MG63 (cell line): ENCODE measurements at places on chromosomes 1 and 21.

GRCh38 chr1:96837781-96838216 is 116.2 kb downstream of the PTBP2 start:
- no peak for DNase-seq

DNA sequence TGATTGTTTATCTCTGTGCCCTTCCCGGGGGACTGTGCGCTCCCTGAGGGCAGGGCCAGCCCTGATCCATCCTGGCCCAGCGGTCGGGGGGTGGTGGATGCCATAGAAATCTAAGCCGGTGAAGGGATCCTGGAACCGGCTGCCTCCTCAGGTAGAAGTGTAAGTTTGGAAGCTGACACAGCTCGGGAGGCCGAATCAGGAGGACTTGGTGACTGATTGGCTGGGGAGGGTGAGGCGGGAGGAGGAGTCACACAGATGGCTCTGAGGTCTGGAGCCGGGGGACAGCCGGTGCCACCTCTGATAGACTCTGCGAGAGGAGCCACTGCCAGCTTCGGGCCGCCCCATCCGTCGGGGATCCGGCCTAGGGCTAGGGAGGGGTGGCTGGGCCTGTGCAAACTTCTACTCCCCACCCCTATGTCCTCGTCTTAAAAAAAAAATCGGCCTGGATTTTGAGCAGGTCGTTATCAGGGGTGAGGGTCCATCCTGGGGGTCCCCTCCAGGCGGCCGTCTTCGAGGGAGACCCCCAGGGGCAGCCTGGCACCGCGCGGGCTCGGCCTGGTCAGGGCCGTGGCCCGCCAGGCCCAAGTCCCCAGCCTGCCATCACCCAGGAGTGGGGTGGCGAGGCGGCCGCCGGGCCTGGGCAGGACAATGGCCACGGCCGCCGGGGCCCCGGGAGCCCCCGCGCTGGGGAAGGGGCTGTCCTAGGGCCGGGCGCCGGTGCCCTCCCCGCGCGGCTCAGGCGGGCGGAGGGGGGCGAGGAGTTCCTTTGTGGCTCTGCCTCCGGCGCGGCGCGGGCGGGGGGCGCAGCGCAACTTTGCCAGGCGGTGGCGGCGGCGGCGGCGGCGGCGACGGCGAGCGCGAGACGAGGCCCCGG is 708 bp upstream of the ZNF362 start:
- DNase-seq: no peak

GRCh38 chr1:201344206-201345080 is 33.0 kb downstream of the TNNT2 start:
- DNase-seq: no peak

- no peak for DNase-seq
Measured at GRCh38 chr21:25149022-25149421, 458.3 kb downstream of the MRPL39 start.

- DNase-seq: no peak
Measured at GRCh38 chr1:38690790-38691449, 168.7 kb downstream of the RRAGC start.

GRCh38 chr1:223765719-223766340 is 53.5 kb downstream of the CAPN2 start:
- no peak for DNase-seq

- no peak for DNase-seq
Measured at GRCh38 chr1:156772728-156773497, 5.6 kb downstream of the PRCC start.

GRCh38 chr21:42369821-42370220 is 3.5 kb upstream of the TFF1 start:
- no peak for DNase-seq

GRCh38 chr21:32795802-32796559 is 24.4 kb upstream of the PAXBP1 start:
- DNase-seq: no peak

DNA sequence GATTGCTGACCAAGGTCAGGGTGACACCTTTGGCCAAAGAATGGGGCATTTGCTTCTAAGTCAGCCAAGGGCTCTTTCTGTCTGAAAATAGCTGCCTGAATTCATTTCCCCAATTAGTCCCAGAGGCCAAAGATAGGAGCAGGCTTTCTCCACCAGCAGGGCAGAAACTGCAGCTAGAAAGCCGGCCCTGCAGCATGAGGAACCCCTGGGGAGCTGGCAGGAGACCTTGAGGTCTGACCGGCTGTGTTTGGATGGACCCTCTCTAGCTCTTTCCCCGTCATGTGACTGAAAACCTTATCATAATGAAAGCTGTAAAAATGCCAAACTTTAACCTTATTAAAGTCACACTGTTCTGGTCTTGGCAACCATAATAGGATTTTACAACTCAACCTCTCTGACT is 93.4 kb downstream of the CD58 start:
- DNase-seq: no peak

- DNase-seq: no peak
Measured at GRCh38 chr1:236280438-236281197, 1.1 kb downstream of the ERO1B start.

- DNase-seq: no peak
Measured at GRCh38 chr1:167429612-167430011, 88.7 kb downstream of the CD247 start.

GRCh38 chr1:217403026-217403720 is 227.7 kb downstream of the GPATCH2 start:
- no peak for DNase-seq

DNA sequence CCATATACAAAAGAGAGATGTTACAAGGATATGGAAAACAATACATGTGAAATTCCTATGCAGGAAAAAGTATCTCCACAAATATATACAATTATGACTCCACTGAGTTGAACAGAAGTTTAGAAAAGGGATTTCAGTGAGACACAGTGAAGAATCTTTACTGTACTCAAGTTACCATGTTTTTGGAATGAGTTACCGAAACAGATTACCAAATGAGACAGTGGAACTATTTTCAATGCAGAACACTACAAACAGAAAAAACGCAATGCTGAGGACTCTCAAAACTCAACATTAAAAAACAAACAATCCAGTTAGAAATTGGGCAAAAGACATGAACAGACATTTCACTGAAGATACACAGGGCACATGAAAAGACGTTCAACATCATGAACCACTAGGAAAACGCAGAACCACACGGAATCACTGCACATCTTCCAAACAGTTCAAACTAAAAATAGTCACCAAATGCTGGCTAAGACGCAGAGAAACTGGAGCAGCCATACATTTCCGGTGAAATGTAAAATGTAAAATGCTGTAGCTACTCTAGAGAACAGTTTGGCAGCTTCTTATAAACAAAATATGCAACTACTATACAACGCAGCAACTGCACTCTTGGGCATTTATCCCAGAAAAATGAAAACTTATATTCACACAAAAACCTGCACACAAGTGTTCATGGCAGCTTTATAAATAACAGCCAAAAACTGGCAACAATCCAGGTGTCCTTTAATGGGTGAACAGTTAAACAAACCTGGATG is 118.7 kb downstream of the UBR4 start:
- no peak for DNase-seq

GRCh38 chr1:34057347-34058130 is 107.5 kb downstream of the CSMD2 start:
- DNase-seq: no peak

GRCh38 chr21:44845418-44846223 is 27.8 kb upstream of the SUMO3 start:
- DNase-seq: peak; percentile 82

DNA sequence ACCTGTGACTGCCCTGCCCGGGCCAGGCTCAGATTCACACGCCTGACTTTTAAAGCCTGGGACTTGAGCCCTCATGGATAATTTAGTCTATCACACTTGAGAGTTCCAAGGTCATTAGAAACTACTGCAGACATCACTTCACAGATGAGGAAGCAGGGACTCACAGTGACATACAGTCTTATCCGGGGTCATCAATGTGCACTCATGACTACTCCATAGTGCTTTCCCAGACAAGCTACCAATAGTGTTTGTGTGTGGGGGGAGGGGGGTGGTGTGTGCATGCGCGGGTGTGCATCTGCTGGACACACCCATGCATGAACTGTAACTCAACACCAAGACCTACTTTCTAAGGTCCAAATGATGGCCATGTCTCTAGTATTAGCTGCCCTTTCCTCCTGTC is 16.1 kb upstream of the SLC5A9 start:
- no peak for DNase-seq

DNA sequence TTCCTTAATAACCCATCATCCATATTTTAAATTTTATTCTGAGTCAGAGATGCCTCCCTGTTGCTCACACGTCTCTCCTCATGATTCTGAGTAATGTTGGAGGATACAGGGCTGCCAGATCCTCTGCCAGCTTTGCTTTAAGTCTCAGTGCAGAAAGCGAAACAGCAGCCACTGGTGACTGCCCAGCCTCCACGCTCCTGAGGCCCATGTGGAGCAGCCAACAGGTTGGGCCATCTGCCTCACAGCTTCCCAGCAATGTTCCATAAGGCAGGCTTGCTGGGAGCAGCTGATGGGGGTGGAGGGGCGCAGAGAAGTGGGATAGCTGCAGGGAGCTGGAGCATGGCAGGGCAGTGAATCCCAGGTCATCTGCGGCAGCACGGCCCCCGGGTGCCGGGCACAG is 104.2 kb downstream of the IGSF21 start:
- peak; percentile 49 for DNase-seq

DNA sequence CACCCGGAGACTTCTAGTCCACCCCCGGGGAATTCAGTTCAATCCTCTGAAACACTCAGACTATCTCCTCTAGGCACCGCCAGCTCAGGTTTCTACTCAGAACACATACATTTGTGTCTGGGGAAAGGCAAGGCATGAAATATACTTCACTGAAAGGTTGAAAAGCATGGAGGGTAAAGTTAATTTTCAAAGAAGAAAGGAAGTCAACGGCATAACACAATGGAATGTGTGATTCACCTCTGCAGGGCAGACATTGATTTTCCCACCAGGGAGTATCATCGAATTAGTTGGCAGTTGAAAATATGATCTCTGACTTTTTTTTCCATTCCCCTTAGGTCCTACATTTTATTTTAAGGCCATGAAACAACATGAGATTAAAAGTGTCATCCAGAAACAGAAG is 669.4 kb downstream of the SMYD3 start:
- no peak for DNase-seq

DNA sequence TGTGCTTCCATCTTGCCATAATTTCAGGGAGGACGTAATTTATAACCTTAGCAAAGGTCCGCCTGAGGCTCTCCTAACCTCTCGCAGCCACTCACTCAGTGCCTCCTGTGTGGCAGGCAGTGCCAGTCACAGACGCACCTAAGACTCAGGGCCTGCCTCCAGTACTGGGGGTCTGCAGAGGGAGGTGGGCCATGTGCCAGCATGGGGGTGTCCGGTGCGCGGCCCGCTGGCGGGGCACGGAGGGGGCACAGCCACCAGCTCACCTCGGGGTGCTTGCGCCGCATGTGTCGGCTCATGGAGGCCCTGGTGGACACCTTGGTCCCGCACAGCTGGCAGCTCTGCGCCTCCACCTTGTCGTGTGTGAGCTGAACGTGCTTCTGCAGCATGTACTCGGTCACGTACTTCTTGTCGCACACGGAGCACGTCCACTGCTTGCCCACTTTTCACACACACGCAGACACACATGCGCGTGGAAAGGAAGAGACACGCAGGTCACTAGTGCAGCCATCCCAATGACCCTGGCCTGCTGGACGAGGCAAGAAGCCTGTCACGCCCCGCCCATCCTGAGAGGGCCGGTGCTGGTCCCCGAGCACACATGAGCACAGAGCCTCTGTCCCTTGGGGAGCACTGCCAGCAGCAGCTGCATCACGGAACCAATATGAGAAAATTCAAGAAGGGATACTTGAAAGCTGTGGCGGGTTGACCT is 43.2 kb upstream of the RIPK4 start:
- DNase-seq: no peak

GRCh38 chr21:37503848-37504467 is 137.4 kb downstream of the DYRK1A start:
- DNase-seq: no peak

DNA sequence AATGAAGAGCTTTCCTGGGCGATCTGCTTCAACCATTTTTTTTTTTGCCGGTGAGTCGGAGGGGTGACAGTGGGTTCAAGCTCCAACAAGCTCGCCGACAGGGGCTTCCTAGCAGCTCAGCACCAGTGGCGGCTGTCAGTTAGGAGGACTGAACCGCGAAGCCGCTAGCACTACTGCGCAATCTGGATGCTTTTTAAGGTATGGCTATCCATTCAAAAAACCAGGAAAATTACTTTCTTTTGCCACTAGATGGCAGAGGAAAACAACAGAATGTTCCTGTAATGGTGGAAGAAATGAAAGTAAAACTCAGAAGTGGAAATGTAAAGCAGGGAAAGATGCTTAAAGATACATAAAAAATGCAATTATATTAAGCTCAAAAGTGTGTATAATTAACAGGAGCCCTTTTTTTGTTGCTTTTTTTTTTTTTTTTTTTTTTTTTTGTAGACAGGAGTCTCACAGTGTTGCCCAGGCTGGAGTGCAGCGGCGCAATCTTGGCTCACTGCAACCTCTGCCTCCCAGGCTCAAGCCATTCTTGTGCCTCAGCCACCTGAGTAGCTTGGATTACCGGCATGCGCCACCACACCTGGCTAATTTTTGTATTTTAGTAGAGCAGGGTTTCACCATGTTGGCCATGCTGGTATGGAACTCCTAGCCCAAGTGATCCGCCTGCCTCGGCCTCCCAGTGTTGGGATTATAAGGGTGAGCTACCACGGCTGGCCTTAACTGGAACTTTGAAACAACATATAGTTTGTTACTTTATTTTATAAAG is 8.5 kb downstream of the KYAT3 start:
- no peak for DNase-seq

GRCh38 chr1:170064821-170065220 is 9.7 kb downstream of the KIFAP3 start:
- DNase-seq: no peak

- no peak for DNase-seq
Measured at GRCh38 chr1:211684791-211685190, 9.4 kb upstream of the NEK2 start.

DNA sequence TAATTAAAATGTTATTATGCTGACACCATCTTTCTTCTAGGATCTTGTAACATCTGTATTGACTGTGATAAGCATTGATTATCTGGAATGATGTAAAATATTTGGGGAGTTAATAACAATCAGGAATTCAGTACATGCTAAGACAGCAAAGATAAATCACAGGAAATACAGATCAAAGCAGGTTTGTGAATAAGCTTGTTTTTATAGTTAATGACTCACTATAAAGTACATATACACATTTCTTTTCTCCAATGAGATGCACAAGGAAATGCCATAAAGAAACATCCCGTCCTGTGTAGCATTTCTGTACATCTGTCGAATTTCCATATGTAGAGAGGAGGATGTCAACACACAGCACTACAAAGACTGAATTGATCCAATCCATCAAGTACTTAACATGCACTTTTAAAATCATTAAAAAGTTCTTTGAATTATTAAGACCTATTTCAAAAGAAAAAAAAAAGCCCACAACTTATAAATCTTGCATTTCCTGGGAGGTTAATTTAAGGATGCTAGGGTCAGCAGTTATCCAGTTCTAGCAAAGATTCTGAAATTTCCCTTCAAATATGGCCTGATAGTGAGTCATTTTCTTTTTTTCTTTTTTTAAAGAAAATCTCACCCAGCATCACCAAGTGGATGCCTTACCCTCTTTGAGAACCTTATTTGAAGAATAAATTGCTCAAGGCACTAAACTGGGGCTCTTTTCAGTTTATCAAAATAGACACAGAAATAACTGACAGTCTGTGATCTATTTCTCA is 243.2 kb upstream of the NR5A2 start:
- DNase-seq: no peak
